B cell (primary cell): ENCODE measurements at places on chromosomes 16 and 17.

DNA sequence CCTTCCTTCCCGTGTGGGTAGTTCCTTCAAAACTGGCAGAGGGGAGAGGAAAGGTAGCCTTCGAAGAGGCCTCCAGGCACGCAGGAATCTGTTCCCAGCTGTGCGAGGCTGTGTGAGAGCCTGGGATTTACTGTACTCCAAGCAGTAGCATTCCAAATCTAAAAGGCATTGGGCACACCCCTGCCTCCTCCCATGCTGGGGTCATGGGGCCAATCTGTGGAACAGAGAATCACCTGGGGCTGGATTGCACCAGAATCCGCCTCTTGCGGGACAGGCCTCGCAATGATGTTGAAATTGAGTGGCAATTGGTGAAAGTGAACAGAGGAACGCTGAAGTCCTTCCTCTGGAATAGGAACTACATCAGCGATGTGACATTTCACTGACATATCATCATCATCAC is 72.5 kb upstream of the IRX3 start:
- H3K4me3 ChIP-seq, result no peak overlapping the region
- DNase-seq, result no peak
- no peaks in the 10 kb centered on the region for H3K4me1 ChIP-seq

GRCh38 chr17:20302246-20302917 is 165.0 kb downstream of the LGALS9B start:
- no peak overlapping the region for H3K4me3 ChIP-seq
- no peaks in the 10 kb centered on the region for H3K27me3 ChIP-seq

DNA sequence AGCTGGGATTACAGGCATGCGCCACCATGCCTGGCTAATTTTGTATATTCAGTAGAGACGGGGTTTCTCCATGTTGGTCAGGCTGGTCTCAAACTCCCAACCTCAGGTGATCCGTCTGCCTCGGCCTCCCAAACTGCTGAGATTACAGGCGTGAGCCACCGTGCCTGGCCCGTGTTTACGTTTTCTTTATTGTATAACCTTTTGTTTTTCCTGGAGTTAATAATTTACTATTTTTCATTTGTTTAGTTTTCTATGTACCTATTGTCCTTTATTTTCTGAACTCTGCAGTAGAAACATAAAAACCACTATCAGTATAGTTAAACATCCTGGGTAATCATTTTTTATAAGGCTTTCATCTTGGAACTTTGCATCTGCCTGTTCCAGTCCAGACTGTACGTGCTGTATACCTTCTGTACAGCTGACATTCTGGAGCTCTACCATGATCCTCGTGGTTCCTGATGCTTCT is 73.6 kb downstream of the PPM1E start:
- H3K27ac ChIP-seq, result no peak overlapping the region
- H3K4me3 ChIP-seq, result no peak overlapping the region
- no peak for DNase-seq
- H3K27me3 ChIP-seq, result peaks cover 8% of the 10 kb centered on the region
- no peaks in the 10 kb centered on the region for H3K36me3 ChIP-seq
- no peaks in the 10 kb centered on the region for H3K4me1 ChIP-seq

DNA sequence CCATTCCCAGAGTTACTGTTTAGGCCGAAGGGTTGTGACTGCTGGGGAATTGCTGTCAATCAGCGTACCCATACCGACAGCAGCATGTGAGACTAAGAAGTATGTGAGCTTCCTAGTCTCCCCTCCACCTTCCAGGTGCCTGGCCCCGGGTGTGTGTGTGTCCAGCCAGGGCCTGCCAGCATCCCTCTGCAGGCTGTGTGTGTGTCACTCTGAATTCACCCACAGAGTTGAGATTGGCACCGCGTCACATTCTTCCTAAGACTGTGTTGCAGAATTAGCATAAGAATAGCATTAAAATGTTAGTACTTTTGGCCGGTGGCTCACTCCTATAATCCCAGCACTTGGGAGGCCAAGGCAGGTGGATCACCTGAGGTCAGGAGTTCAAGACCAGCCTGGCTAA is 31.8 kb downstream of the PRMT7 start:
- H3K36me3 ChIP-seq, result peaks cover 13% of the 10 kb centered on the region
- no peak overlapping the region for H3K27ac ChIP-seq
- H3K27me3 ChIP-seq, result no peaks in the 10 kb centered on the region

DNA sequence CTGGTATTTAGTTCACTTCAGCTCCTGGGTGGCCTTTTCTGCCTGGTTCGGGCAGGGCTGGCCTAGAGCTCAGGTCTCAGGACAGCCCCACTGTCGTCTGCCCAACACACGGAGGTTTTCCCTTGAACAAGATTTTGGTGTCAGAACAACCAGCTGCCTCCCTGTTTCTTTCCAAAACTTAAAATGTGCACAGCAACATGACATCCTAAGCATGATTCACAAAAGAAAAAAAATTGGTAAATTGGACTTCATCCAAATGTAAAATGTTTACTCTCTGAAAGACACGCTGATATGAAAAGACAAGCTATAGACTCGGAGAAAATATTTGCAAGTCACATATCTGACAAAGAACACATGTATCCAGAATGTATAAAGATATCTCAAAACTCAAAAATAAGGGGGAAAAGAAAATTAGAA is 197.8 kb upstream of the CHMP6 start:
- no peak overlapping the region for H3K27ac ChIP-seq
- H3K27me3 ChIP-seq, result no peaks in the 10 kb centered on the region
- DNase-seq, result no peak
- no peak overlapping the region for H3K4me3 ChIP-seq
- H3K36me3 ChIP-seq, result no peaks in the 10 kb centered on the region
- peaks cover 17% of the 10 kb centered on the region for H3K4me1 ChIP-seq

- H3K27ac ChIP-seq, result no peak overlapping the region
- no peaks in the 10 kb centered on the region for H3K27me3 ChIP-seq
- H3K4me3 ChIP-seq, result no peak overlapping the region
- H3K4me1 ChIP-seq, result no peaks in the 10 kb centered on the region
These were observed 492.2 kb downstream of the WWOX start for GRCh38 chr16:78591682-78592103.
